ENCODE measurements at places on chromosomes 7 and 10.

DNA sequence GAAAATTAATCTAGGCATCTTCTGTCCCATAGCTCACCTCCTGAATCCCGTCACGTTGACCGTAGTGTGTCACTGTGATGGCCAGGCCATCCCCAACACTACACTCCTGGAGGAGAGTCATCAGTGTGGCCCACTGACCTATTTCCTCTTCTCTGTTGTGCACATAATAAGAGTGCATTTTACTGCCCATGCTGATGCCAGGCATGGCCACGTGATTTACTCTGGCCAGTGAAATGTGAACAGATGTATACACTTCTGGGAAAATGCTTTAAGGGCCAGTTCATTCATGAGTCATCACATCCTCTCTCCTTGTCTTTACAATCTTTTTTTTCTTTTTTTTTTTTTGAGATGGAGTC is 101.9 kb upstream of the PIP4K2A start:
- DNase-seq = no peak

DNA sequence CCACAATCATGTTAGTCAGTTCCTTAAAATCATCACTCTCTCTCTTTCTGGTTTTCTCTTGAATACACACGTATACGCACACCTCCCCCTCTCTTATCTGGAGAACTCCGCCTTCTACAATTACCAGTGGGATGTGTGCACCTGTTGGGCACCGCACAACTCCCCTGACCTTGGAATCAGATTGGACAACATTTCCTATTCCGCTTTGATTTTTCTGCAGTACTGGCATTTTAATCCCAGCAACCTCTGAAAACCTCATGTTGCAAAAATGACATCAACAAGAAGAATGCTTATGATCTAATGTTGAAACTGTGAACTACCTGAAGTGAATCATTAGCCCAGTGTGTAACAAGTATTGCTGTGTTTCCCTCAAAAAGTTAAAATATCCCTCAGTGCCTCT is 109.6 kb downstream of the KIAA1217 start:
- DNase-seq = no peak

DNA sequence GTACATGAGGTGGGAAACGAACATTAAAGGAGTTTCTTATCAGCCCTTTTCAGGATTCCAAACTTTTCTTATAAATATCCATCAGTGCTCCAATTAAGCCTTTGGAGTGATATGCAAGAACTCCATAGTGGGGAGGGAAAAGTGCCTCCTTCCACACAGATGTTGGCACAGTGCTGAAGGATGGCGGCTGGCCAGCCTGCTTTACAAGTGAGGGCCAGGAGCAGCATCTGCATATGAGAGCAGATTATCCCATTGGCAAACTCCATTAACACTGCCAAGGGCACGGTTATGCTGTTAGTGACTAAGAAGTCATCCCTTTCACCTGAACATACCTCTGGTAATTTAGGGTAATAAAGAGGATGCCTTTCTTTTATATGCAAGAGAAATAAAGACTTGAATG is 543.1 kb downstream of the CNTNAP2 start:
- DNase-seq = no peak

GRCh38 chr10:21458126-21458871 is 67.2 kb downstream of the SKIDA1 start:
- DNase-seq = no peak

DNA sequence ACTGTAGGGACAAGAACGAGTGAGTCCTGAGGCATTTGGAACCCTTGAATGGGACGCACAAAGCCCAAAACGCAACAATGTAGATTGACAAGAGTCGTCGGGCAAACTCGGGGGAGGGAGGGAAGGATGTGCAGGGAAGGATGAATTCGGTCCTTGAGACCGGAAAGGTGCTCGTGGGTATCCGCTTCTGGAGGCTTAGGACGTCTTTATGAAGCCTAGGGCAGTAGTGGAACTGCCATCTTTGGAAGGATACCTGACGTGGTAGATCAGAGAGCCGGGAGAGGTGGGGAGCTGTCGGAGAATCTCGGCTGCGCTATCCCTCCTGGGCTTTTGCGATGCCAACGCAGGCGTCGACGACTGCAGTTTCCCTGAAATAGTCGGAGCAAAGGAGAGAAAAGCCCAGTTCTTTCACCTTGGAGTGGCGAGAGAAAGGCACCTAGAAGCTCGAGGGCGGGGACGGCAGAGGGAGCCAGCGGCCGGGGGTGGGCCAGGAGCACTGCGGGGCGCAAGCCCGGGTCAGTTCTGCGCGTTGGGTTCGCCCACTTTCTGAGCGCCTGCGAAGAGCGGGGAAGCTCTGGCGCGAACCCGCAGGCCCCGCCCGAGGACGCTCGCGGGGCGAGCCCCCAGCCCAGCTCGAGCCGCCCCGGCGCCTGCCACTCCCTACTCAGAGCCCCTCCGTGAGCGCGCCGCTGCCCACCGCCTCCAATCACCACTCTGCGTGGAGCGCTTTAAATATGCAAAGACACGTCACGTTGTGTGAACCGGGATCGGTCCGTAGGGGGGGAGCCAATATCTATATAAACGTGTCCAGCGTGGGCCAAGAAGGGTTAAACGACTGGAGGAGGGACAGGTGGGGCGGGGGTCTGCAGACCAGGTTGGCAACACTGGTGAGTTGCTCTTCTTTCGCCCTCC is at the start of gene CYP26C1:
TSS of gene CYP26C1 (plus strand) at position 824 of the 912 bp plus-strand sequence. CDS start 466 bp downstream, outside the sequence.
- DNase-seq = no peak

GRCh38 chr7:42217053-42217452 is 20.0 kb downstream of the GLI3 start:
- DNase-seq = no peak

All from activated T-cell treated with anti-CD3 and anti-CD28 coated beads for 48 hours (primary cell).